ENCODE measurements at places on chromosomes 6 and 20. TPM values are rescaled to one million over a fixed set of nuclear protein-coding genes. Genes with fewer than 3 reads are reported as not detected.

C20orf204 gene
- total RNA-seq, result 3.8 TPM

OPRM1 gene
- not detected for total RNA-seq

CGA gene
- total RNA-seq, result not detected

SYNDIG1 gene
- total RNA-seq, result 0.35 TPM

Measured in PC-9 (cell line).